ENCODE measurements at places on chromosomes 2 and 18.

DNA sequence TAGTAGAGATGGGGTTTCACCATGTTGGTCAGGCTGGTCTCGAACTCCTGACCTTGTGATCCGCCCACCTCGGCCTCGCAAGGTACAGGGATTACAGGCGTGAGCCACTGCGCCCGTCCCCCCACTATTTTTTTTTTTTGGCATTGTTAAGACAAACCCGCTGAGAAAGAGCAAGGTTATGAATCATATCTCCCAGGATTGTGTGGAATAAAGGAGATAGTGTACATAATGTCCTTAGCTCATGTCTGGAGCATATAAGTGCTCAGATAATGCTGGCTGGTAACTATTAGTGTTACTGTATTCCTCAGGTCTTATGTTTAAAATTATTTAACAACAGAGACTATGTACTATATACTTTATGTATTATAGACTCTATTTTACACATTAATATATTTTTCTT is 36.0 kb downstream of the TTC27 start:
- no peak for DNase-seq

DNA sequence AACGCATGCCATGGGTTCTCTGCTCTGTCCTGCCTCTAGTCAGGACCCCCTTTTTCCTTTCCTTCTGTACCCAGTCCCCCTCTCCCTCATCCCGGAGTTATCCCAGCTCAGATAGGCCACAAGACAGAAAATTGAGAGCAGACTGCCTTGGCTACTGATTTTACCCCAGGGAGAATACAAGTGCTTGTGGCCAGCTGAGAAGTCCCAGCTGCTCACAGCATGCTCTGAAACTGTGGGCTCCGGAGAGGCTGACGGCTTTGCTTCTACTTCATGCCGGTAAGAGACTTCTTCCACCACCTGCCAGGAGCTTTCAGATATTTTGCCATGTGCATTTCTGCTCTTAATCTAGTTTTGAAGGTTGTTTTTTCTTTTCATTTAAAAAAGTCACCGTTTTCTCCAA is 20.0 kb upstream of the SIX2 start:
- no peak for DNase-seq

GRCh38 chr2:237295889-237296480 is 118.0 kb downstream of the COL6A3 start:
- DNase-seq, result no peak

DNA sequence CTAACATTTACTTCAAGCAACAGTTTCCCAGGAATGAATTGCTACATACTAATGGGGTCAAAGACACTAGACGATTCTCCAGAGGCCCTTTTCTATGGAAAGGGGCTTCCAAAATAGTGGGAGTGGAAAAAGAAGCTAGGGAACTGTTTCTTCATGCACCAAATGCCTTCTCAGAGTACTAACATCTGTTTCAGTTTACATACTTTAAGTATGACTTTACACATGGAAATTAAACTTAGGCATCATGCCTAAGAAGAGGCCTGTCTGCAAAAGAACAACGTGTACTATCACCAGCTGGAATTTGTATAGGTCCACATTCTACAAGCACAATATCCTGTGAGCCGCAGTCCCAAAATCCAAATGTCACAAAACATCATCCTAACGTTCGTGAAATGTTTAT is 29.4 kb upstream of the WDR75 start:
- no peak for DNase-seq

DNA sequence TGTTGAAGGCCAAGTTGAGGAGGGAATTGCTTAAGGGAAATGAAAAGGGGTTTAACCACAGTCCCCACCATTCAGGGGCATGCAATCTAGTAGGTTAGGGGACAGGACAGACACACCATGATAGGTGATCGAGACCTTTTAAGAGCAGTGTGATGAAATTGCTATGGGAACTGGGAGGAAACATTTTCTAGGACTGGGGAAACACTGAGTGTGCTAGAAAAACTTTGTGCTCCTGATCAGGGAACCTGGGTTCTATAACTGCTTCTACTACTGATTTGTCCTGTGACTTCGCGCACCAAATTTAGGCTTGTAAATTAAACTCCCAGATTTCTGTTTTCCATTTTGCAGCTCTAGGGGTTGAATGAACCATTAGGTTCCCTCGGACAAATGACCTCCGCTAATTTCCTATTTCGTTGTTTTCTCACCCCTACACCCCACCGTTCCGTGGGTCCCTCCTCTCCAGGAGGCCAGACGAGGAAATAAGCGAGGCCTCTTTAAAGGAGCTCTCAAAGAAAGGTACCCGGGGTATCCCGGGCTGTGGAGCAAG is 371 bp upstream of the LCLAT1 start:
- no peak for DNase-seq

GRCh38 chr18:22194151-22194598 is 24.8 kb downstream of the GATA6 start:
- no peak for DNase-seq

DNA sequence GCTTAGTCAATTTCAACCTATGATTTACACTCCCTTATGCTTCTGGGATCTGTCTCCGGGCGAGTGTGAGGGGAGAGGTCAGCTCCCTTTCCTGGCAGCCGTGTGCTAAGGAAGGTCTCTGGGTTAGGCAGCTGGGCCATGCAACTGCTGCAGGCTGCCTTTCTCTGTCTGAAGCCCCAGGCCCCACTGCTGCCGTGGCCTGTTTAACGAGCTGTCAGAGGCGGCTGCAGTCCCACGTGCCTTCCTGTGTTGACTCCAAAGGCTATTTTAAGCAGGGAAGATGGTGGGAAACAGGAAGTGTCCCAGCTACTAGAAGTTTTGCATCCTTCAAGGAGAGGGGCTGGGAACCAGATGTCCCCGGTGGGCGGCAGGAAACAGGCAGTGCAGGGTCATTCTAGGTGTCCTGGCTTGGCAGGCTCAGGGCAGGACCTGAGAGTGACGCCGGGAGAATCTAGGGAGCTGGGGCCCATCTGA is 186.4 kb downstream of the TNS1 start:
- DNase-seq, result no peak

GRCh38 chr2:237254911-237255578 is 158.9 kb downstream of the COL6A3 start:
- DNase-seq, result no peak

DNA sequence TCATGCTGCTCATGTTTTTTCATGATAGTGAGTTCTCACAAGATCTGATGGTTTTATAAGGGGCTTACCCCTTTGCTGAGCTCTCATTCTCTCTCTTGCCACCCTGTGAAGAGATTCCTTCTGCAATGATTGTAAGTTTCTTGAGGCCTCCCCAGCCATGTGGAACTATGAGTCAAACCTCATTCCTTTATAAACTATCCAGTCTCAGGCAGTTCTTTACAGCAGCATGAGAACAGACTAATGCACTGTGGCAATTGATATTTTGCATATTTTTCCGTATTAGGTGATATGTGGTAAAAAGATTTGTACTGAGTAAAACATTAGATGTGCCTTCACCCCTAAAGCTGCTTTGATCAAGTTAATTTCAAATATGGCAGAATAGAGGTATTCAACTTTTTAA is 48.8 kb downstream of the RAB27B start:
- DNase-seq, result no peak

DNA sequence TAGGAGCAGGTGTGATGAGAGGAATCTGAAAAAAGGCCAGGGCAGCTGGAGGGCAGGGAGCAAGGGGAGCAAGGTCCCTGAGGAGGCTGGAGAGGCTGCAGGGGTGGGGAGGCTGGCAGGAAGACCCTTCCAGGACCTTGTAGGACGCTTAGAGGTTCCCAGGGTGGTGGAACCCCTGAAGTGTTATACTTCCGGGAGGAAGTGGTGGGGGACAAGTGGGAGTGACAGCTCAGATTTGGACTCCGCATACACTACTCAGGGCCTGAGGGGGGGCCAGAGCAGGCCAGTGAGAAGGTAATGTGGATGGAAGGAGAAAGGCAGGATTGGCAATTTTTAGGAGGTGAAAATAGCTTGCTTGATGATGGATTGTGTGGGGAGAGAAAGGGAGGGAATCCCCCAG is 1.9 kb upstream of the NCAPH start:
- DNase-seq, result no peak

GRCh38 chr18:6744816-6745455 is 15.4 kb downstream of the ARHGAP28 start:
- no peak for DNase-seq

GRCh38 chr2:216274194-216274840 is 98.0 kb downstream of the MARCHF4 start:
- DNase-seq, result no peak

- no peak for DNase-seq
Measured at GRCh38 chr18:47898055-47898454, 32.4 kb downstream of the SMAD2 start.

DNA sequence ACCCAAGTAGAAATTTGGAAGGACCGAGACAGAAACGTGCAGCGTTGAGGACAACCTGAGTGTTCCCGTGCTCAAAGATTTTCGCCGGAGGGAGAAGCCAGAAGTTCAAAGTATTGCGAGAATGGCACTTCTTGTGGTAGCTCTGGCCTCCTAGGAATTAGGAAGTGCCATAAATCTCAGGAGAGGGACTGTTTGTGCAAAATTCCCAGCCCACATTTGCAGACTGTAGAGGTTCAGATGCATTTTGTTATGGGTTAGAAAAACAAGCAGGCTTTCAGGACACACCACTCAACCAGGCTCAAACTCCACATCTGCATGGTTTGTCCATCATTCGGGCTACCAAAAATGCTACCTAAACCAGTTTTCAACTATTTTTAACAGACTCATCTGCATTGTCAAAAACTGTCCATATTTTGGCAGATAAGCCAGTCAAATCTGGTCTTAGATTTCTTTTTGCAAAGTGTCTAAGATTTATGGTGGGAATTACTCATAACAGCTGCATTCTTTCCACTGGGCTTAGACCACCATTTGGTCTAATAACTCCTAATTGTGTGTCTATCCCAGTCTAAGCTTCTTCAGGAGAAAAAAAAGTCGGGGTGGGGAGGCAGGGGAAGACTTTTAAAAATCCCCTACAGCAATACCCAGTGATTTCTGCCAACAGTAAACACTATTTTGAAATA is 422.9 kb downstream of the ARHGAP15 start:
- DNase-seq, result no peak

DNA sequence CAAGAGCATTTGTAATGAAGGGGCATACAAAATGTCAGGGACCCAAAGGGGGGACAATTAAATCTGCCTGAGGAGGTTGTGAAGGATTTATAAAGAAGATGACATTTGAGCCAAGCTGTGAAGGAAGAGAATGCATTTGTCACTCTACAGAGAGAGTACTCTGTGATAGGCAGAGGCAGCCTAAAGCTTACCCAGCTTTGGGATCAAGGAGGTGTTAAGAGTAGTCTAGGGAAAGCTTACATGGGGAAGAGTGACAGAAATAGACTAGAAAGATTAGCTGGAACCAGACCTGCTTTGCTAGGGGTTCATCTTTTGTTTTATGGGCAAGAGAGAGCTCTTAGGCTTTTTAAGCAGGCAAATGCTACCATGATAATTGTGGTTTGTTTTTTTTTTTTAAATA is 169.1 kb upstream of the CYP26B1 start:
- no peak for DNase-seq

DNA sequence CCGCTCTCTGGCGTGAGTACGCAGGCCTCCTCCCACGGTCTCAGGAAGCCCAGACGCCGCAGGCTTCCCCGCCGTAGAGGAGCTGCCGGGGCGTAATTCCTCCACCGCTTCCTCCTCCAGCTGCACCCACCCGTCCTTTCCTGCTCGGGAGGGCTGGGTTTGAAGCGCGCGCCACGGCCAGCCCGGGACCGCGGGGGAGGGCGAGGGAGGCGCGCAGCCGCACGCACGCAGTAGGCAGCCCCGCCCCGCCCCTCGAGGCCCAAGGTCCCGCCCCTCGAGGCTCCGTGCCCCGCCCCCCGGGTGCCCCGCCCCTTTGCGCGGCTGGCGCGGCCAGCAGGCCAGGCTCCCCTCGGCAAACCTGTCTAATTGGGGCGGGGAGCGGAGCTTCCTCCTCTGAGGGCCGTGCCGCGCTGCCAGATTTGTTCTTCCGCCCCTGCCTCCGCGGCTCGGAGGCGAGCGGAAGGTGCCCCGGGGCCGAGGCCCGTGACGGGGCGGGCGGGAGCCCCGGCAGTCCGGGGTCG is at the start of gene MALT1:
MALT1 (plus strand) TSS at position 355 of the 521 bp plus-strand sequence. CDS start 179 bp downstream, outside the sequence.
- DNase-seq, result peak; percentile 90

- DNase-seq, result no peak
Measured at GRCh38 chr2:240419271-240419670, 16.2 kb upstream of the GPC1 start.

- DNase-seq, result no peak
Measured at GRCh38 chr2:164766216-164766953, 75.2 kb downstream of the COBLL1 start.

DNA sequence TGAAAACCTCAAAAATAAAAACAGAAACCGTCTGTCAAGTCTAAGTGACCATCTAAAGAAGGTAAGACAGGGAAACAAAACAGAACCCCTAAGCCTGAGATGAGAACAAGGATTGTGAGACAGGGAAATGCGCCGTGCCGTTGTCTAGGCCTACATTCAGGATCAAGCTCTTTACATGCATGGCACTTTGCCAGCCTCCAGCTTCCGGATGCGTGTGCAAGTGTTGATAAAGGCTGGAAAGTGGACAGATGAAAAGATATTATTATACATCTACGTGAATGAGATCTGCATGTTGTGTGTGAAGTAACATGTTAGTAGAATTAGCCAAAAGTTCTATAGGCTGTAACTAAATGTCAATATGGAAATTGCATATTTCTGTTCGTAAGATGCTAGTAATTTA is 28.6 kb upstream of the TMEM87B start:
- no peak for DNase-seq

DNA sequence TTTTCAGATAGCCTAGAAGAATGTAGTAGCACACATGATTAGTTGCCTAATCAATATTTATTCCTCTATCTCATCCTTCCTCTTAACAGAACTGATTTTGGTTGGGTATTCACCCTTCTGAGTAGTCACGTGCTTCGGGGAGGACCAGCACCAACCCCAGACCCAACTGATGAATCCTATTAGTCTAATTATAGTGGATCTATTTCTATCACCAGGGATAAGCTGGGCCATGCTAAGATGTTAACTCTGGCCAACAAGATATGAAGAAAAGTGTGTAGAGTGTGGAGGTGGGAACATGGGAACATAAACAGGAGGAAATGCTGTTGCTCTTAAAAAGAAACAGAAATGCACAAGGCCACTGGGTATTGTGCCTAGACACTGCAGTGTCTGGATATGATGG is 119.9 kb downstream of the THADA start:
- no peak for DNase-seq

- no peak for DNase-seq
Measured at GRCh38 chr18:64248836-64249235, 99.9 kb upstream of the LINC00305 start.

DNA sequence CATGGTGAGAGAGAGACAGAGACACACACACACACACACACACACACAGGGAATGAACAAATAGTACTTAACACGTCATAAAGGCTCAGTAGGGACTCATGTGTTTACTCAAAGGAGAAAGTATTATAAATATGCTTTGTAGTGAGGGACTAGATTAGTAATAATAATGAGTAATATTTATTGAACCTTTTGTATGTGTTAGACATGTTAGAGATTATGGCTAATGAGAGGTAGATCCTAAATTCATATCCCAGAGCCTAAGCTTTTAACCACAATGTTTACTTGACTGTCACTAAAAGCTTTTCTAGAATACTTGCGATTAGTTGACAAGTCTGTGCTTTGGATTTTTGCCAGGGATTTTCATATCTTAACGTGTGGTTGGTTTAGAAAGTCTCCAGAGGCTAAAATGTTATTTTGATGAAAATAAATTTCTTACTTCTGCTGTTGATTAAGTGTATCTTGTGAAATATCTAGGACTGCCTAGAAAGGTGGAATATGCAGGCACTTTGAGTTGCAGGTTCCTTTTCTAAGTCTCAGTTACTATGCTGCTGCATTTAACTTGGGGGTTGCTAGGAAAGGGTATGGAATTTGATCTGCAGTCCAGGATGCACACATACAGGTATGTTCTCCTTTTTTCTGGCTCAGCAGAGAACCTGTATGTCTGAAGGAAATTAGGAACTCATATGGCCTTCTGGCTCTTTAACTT is 64.5 kb downstream of the UBR3 start:
- no peak for DNase-seq
